ENCODE measurements at places on chromosomes 16 and 17.

DNA sequence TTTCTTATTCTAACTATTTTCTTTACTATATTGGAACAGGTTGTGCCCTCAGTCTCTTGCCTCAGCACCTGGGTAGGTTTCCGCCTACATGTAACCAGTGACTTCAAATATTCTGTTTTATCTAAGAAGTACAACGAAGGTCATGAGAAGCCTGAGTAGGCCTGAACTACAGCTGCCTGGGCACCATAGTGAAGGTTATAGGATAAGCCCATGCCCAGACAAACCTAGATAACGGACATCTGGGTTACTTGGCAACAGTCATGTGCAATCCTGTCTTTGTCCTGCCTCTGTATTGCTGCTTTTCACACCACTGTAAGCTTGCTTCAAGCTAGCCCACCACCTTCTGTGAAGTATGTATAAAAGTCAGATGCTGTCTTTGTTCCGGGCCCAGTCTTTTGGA lies 25.4 kb upstream of the ARL4D start:
- no peak for DNase-seq

DNA sequence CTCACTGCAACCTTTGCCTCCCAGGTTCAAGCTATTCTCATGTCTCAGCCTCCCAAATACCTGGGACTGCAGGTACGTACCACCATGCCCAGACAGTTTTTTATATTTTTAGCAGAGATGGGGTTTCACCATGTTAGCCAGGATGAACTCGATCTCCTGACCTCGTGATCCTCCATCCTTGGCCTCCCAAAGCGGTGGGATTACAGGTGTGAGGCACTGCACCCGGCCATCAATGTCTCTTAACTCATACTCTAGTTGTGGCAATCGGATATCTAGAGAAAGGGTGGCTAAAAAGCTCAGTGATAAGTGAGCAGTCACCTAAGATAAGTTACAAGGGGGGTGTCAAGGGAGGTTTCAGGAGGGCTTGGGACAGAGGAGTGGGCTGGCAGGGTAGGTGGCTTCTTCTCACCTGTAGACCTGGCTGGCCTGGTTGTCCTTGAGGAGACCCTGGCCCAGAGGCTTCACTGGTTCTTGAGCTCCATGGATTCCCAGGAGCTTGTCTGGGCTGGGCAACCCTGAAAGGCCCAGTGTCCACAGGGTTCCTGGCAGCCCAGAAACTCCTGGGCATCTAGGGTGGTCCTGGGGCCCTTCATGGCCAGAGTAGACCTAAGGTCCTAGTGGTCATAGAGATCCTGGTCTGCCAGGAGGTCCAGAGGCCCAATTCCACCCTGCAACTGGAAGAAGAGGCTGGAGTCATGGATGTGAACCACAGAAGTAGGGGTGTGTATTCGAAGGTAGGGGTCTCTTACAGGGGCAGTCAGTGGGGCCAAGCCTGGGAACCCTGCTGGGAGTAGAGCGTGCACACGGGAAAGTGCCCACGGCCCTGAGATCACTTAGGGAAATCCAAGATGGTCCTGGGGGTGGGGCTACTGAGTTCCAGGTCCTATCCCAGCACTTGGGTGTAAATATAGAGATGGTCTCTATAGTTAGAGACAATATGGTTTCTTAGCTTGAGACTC lies 12.7 kb upstream of the IGFBP4 start:
- no peak for DNase-seq

DNA sequence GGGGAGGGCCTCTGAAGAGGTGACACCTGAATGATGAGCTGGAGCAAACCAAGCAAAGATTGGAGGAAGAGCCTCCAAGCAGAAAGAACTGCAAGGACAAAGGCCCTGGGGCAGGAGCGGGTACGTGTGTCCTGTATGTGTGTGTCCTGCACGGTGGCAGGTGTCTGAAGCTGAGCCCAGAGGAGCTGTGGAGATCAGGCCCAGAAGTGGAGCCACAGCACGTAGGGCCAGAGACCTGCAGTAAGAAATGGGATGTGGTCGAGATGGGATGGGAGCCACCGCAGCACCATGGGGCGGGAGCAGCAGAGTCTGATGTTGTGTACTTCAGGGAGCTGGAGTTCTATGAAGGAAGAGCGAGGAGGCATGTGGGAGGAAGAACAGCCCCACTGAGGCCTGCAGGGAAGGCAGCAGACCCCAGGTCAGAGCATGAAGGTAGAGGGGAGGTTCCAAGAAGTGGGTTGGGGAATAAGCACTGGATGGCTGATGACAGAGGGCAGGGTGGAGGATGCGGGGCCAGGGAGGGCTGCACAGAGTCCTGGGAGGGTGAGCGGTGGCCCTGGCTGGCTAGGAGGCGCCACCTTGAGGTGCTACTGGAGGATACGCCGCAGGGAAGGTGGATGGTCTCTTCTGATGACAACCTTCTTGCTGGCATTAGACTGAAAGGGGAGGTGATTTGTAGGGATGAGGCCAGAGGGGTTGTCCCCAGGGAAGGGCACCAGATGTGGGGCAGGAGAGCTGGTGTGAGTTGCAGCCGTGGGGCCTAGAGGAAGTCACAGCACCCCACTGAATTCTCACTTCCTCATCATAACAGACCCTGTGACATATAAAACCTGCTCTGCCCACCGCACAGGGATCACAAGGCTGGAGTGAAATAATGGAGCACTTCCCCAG lies 10.6 kb upstream of the CETP start:
- peak; percentile 73 for DNase-seq

DNA sequence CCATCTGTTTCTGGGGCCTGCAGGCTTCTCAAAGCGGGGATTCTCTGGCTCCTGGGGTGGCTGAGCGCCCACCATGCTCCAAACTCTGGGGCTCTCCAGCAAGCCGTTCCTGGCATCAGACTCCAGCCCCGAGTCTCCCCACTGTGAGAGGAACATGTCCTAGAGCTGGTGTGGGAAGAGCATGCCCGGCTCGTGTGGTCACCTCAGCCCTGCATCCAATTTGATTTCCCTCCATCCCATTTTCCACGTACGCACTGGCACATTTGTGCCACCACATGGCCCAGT lies 23.2 kb upstream of the KCNJ12 start:
- DNase-seq: no peak

DNA sequence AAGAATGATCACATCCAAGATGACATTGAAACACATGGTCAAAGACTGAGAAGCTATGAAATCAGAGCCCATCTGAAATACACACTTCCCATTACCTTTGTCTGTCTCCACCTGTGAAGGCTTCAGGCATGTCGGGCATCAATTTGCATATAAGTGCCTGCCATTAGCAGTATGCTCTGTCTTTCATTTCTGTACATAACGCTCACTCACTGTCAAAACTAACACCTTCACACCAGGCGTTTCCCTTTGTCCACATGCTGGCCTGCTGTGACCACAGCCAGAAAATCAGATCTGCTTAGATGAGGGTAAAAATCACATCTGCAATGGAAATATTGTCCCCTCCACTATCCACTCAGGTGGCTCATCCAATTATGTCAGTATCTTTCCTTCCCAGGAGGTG lies 524.8 kb downstream of the TOX3 start:
- DNase-seq: no peak

GRCh38 chr16:66493490-66494401 lies 56.2 kb downstream of the TK2 start:
- no peak for DNase-seq

GRCh38 chr16:10688291-10688690 lies 6.4 kb downstream of the TEKT5 start:
- DNase-seq: no peak

- DNase-seq: no peak
Observed at GRCh38 chr16:3514621-3515020, 13.8 kb downstream of the CLUAP1 start.

GRCh38 chr17:57987581-57988300 lies at the start of gene VEZF1:
Gene VEZF1 (minus strand): TSS chr17:57988254. CDS start chr17:57988111, 143 bp downstream.
- DNase-seq: peak; percentile 81

DNA sequence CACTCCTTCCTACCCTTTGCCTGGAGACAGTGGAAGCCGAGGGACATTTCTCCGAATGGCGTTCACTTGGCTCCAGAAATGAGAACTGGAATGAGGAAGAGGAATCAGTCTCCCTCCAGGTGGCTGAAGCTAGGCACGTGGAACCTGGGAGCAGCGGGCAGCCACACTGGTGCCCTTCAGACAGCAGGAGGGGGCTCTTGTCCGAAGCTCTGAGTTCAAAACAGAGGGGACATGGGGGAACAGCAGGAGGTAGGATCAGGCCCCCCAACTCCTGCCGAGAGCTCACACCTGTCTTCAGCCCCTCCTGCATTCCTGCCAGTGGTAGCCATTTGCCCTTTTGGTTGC lies 41.5 kb downstream of the TMEM235 start:
- DNase-seq: no peak

- peak; percentile 66 for DNase-seq
Observed at GRCh38 chr16:69112285-69113129, 7.1 kb downstream of the HAS3 start.

DNA sequence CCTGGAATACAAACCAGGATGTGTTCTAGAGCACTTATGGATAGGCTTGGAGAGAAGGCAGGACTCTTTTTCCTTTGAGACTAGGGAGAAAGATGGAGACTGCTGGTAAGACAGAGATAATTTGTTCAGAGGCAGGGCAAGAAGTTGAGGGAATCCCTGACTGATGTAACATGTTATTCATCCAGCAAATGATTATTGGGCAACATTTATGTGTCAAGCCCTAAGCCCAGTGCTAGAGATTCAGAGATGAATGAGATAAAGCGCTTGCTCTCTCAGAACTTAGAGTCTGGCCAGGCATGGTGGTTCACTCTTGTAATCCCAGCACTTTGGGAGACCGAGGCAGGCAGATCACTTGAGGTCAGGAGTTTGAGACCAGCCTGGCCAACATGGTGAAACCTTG lies 47.8 kb upstream of the NUFIP2 start:
- no peak for DNase-seq

- DNase-seq: peak; percentile 52
Observed at GRCh38 chr16:57049678-57050077, 42.7 kb upstream of the CPNE2 start.

DNA sequence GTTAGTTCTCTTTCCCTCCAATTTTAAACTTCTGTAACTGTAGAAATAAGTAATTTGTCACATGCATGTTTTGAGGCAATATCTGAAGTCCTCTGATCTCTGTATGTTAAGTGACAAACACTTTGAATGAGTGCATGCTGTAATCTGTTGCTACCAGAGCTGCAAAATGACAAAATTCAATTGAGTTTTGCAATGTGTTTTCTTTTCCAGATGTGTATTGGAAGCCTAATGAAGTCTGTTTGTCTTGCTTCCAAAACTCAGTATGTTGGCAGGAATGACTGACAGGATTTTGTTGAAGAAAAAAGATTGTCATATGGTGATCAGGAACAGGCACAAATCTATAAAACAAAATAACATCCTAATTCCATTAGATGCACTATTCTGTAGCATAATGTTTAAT lies 561.6 kb upstream of the CDH8 start:
- DNase-seq: no peak

DNA sequence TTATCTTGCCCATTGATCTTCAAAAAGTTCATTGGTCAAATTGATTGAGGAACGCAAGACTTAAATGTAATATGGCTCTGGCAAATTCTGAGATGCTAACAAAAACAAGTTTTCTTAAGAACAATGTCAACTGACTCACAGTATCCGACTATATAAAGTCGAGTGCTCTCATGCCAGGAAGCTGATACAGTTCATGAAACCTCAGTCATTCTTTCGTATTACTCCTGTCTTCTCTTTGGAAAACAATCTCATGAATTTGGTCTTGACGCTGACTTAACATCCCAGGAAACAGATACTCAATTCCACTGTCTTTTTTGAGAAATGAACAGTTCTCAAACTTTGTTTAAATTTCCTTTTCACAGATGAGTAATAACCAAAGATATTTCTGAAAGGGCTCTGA lies 704.9 kb downstream of the MAF start:
- peak; percentile 73 for DNase-seq

DNA sequence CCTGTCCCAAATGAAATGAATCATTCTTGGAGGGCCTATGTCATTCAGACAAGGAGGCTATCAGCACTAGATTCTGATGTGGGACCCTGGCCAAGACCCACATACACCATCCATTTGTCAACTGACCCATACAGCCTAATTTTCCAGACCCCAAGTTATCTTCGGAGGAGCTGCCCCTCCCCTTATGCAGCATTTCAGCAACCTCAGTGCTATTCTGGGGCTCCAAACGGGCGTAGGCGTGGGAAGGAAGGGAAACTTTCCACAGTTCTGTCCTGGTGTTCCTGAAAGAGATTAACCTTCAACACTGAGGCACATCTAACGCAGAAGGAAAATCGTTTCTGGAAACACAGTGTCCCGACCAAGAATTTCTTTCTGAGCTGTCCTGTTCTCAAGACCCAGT lies 86.7 kb downstream of the MYH11 start:
- DNase-seq: no peak

GRCh38 chr16:21056396-21056795 lies 94.2 kb downstream of the DNAH3 start:
- DNase-seq: no peak

DNA sequence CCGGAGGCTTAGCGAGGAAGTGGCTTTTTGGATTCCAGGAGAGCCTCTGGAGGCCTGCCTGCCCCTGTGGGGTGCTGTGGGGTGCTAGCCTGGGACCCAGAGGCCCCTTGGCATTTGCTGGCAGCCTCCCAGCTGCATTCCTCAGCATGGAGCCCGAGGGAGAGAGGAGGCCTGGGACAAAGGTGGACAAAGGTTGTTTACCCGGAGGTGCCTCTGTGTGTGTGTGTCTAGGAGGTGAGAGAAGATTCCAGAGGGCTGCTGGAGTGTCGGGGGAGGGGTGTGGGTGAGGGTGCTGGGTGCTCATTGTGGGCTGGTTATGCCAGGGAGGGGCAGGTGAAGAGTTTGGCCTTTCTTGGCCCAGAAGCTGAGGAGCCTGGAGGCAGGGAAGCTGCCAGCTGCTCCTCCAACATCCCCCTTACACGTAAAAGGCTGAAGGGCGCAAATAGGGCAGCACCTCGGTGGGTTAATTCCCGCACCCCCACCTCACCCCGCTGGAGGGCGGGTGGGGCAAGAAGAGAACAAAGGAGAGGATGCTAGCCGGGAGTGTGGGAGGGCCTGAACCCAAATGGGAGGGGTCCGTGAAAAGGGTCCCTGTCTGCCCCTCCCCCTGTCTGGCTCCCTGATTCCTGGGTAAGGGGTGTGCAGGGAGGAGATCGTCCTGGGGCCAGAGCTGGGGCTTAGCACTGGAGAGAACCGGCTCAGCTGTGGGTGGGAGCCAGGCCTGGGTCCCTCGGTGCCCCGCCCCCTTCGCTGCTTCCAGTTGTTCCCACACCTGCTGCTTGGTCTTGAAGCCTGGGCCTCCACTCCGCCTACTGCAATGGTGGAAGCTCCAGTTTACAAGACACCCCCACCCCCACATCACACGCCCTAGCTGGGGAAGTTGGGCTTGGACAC lies 9.9 kb downstream of the HEXIM2 start:
- no peak for DNase-seq

DNA sequence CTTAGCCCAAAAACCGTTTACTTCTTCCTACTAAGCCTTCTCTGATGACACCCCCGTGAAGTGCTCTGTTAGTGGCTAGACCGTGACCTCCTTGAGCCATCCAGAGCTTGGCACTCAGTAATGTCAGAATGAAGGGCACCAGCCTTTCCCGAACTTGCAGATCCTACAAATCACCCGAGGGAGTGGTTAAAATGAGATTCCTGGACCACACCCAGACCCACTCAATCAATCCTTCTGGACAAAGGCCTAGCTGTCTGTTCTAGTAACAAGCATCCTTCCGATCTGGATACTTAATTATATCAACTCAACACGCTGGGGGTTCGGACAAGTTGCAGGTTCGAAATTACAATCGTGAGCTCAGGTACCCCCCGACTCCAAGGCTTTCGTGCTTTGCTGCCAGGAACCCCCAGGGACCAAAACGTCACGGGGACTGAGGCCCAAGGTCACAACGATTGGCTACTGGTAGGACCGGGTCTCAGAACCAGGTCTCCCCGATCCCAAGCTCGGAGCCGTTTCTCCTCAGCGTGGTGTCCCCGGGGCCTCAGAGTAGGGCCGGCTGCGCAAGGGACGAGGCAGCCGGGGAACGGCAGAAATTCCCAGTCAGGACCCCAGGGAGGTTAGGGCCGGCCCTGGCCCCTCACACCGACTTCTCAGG lies 527 bp downstream of the CIAPIN1 start:
- DNase-seq: peak; percentile 38
